ENCODE measurements at places on chromosomes 3 and 15.

- DNase-seq = no peak
Measured at GRCh38 chr3:73874161-73874560, 249.4 kb upstream of the PDZRN3 start.

DNA sequence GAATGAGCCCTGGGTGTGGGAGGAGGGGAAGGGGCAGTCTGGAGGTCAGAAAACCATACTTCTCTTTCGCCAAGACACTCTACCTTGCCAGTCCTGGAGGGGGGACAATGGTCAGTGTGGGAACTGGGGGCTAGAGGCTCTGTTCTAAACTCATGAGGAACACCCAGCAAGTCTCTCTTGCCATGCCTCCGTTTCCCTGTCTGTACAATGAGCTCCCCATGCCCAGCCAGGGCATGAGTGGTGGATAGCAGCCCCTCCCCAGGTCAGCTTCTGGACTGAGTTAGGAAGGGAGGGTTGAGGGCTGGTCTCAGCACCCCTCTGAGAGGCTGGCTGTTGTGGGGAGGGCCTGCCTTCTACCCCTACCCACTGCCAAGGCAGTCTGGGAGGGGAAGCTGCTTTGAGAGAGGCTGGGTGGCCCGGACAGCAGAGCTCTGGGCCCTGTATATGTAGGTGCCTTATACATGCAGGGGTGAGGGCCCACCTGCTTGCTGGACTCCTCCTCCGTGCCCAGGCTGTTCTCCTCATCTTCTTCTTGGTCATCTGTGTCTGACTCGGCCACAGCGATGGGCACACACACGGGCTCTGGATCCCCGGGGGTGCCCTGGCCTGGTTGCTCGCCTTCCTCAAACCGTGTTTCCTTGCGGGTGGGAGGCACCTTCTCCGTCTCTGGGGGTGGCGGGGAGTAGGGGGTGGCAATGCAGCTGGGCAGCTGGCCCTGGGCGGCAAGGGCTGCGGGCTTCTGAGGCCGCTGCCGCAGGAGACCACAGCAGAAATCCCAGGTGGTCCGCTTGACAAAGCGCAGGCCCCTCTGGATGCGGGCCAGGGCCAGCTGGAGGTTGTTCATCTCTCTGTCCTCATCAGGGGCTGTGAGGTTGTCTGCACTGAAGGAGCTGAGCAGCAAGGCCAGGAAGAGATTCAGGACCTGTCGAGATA, 68.8 kb downstream of the SCN5A start:
- no peak for DNase-seq

DNA sequence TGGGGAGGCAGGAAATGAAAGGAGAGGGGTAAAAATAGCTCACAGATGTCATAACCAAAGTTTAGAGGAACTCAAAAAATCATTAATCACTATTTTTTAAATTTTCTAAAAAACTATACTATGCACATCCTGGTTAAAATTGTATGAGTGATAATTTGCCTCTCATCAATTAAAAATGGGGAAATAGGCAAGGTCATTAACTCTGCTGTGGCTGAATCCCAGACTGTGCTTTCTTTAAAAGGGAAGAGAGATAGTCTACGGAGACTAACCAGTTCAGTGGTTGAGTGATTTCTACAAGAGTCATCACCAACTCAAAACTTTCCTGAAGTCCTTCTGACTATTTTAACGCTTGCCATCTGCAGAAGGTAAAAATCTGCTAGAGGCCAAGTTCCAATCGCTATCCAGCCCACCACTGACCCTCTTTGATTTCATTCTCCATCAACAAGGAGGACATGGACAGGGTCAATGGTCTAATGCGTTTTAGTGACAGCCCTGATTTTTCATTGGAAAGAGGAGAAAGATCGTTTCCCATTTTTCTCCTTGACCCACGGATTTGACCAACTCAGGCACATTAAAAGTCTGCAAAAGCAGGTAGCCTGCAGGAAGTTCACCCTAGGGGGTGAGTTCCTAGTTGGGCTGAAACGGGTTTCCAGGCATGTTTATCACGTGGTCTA, 850 bp downstream of the SUCLG2 start:
- no peak for DNase-seq

- no peak for DNase-seq
Measured at GRCh38 chr3:133746712-133747066, 496 bp downstream of the TF start.

GRCh38 chr15:43204016-43204901, 16.6 kb downstream of the EPB42 start:
- peak; percentile 48 for DNase-seq

GRCh38 chr3:29486096-29486495, 205.2 kb downstream of the RBMS3 start:
- DNase-seq = no peak

DNA sequence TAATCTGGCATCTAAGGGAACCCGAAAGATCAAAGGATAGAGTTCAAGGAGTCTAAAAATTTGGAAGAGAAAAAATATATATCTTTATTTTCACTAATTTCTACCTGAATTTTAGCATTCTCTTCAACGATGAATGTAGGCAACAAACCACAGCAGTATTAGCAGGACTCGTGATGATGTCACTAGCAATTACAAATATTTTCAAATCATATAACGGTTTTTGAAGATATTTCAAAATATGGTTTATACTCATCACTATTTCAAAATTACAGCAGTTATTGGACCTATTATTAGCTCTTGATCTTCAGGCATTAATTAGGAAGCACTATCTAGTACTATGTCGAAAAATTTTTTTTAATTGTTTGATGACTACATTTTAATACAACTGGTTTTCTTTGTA, 27.0 kb upstream of the ANKDD1A start:
- no peak for DNase-seq

- peak; percentile 98 for DNase-seq
Measured at GRCh38 chr3:9749645-9750555, at the start of gene OGG1. TSS of gene OGG1 (plus strand) at chr3:9749952. CDS start at chr3:9750287, 335 bp downstream.

- no peak for DNase-seq
Measured at GRCh38 chr3:125350597-125350996, 24.5 kb downstream of the ZNF148 start.

GRCh38 chr3:71111784-71112440, 471.6 kb downstream of the FOXP1 start:
- no peak for DNase-seq

- no peak for DNase-seq
Measured at GRCh38 chr3:165339753-165340152, 143.6 kb upstream of the SLITRK3 start.

DNA sequence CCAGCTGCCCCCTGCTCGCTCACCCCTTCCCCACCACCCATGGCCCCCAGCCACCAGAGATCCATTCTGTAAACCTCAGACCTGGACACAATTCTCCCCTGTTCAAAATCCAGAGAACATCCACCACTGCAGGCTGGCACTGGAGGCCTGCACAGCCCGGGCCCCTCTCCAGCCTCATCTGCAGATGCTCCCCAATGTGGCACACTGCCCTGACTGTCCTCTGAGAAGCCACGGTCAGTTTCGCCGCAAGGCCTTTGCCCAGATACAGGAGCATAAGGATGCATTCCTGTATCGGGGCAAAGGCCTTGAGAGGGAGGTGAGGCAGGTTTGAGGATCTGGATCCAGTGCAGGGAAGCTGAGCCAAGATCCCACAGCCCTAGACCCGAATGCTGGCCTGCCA, 175.4 kb upstream of the LINGO1 start:
- no peak for DNase-seq

DNA sequence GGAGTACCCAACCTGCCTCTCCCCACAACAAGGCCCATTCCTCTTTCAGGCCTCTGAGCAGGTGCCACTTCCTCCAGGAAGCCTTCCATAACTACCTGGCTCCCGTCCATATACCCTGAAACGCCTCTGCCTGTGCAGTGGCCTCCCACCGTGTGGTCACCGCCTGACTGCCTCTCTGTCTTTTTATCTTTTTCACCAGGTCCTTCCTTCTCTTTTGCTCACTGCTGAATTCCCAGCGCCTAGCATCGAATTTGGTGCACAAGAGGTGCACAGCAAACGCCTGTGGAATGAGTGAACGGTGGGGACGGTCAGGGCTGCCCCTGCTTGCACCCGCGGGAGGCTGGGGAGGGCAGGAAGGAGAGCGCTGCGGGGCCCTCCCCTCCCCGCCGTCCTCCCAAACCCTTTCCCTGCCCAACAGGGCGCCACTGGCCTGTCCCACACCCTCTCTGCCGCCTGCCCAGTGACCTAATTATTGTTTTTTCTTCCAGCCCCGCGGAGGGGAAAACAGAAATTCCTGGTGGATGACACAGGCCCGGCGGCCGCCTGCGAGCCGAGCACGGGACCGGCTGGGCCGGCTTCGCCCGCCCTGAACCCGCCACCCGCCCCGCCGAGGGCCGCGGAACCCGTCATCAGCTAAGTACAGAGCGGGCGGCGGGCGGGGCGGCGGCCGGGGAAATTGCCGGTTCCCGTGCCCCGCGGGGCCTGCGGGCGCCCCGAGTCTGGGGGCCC, 140.1 kb downstream of the SMAD6 start:
- DNase-seq = peak; percentile 91

DNA sequence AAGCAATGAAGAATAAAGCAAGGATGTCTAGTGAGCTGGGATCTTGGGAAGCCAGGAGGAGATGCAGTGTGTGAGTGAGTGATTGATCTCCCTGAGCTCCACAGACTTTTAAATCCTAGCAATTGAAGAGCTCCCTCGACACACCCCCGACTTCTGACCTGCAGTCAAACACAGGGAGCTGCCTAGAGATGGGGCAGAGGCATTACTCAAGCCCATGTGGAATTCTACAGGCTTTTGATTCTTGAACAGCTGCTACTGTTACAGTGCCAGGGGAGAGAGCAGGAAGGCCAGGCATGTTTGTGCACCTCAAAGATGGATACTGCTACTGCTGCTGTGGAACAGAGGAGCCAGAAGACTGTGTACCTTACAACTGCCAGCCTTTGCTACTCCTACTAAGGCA, 1403.1 kb upstream of the ALCAM start:
- DNase-seq = no peak

GRCh38 chr15:52417521-52417920, 111.2 kb downstream of the MYO5A start:
- DNase-seq = no peak

DNA sequence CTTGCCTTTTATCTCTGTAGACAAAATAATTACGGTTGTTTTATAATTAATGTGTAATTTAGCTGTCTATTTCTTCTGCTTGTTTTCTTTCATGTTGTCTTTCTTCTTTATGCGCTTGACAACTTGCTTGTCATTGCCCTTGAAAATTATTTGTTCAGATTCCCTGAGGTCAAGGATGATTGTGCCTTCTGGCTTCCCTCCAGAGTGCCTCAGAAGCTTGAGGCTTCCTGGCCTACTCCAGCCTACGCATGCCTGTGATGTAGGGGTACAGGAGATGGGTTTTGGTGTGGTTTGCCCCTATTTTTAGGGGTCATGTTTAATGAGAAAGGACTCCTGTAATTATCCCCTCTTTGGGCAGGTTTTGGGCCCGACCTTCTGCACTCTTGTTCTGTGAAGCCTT, 231.5 kb downstream of the SV2B start:
- DNase-seq = no peak

- no peak for DNase-seq
Measured at GRCh38 chr3:186826410-186826975, 16.0 kb upstream of the ADIPOQ start.

DNA sequence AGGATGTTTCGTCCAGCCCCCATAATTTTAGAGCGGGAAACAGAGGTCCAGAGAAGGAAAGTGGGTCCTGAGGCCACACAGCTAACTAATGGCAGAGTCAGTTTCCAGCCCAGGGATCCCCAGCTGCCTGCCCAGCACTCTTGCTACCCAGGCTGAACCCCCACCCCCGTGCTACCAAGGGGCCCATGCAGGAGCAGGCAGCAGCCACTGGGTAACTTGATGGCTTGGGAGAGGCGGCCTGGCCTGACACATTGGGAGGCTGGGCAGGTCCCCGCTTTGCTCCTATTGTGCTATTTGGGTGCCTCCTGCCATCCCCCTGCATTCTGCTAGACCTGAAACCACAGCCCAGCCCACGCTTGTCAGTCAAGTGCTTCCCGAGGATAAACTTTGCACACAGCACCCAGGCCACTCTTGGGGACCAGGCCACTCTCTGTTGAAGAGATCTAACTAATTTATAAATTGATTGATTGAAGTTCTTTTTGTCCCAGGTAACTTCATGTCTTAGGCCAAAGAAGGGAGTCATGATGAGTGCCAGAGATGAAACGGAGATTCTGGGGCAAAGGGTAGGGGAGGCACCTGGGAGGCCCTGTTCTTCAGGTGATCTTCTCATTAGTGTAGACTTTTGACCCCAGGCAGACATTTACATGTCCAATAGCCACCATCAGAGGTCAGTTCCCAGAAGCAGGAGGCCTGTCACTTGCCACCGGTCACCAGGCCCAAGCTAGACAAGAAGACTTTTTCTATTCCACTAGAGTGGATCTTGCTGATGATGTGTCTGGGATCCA, 7.0 kb downstream of the PAK6 start:
- no peak for DNase-seq

DNA sequence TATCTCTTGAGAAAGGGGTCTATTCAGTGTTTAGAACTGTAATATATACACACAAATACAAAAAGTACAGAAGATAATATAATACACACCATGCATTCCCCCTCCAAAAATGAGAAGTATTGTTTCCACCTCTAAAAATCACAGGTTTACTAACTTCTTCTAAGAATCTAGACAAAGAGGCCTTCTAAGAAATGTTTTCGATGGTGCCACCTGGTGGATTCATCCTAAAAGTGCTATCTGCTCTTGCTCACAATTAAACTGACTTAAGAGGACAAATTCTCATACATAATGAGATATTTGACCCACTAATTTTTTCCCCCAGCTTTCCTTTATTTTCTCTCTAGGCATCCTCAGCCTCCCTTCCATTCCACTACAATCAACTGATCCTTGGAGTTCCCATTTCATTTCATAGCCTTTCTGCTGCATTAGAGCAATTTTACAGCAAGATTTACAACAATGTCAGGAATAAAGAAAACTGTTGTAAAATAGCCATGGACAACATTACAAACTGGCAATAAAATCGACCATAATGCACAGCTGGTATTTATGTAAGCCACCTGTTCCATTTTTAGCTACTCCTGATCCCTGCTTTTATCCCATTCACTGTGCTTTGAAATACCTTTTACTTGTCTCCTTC, 124.6 kb downstream of the ARRDC4 start:
- DNase-seq = no peak

DNA sequence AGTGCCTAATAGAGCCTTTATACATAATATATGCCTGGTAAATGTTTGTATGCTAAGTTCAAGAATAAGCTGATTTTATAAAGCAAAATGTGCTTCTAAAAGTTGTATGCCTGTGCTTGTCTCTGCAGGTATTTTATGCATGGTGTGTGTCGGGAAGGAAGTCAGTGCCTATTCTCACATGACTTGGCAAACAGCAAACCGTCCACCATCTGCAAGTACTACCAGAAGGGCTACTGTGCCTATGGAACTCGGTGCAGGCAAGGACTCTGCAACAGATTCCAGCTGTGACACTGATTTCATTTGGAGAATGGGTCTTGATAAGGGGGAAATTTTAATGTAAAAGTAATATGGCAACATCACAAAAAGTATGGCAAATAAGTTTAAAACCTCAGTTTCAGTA, 11.9 kb downstream of the MKRN2 start:
- no peak for DNase-seq

DNA sequence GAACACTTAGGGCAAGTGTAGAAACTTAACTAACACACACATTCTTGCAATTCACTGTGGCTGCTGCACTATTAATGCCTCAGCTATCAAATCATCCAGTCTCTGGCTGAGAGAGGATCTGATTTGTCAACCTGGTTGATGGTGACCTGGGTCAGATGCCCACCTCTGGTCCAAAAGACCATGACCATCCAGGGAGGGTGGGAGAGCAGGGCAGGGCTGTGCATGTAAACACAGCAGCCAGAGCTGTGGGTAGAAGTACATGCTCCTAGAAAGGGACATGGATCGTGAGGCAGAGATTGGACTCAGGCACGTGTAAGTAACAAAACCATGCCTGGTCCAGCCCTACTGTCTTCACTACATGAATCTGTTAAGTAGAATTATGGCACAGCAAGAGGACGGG, 17.3 kb downstream of the MESD start:
- no peak for DNase-seq

Data from ovary (tissue), 10 donors.